ENCODE measurements at places on chromosomes 1 and 21. TPM values are rescaled to one million over a fixed set of nuclear protein-coding genes. Genes with fewer than 3 reads are reported as not detected.

DNA sequence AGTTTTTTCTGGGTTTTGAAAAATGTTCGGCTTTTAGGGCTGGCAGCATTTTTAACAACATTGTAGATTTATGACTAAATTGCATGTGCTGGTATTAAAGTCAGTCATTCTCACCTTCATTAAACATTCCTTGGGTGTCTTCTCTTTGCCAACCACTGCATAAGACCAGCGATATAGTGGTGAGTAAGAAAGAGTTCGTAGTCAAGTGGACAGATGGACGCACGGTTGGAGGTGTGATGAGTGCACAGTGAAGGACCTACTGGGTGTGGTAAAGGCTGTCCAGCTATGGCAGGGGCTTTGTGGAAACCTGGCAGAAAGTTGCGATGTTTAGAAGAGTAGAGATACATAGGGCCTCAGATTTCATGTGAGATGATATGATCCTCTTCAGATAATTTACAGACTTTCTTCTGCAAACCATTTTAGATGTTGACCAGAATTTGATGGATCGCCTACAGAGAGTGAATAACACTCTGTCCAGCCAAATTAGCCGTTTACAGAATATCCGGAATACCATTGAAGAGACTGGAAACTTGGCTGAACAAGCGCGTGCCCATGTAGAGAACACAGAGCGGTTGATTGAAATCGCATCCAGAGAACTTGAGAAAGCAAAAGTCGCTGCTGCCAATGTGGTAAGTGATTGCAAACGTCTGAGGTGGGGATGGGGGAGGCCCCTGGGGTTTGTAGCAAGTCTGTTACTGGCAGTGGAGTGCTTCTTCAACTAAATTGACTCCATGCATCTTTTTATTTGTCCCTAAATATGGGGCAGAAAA is 56.0 kb upstream of the LAMC2 start:
- H3K27me3 ChIP-seq = no peaks in the 10 kb centered on the region
- H3K27ac ChIP-seq = no peak overlapping the region
- peak; percentile 45 for DNase-seq
- peaks cover 57% of the 10 kb centered on the region for H3K36me3 ChIP-seq

DNA sequence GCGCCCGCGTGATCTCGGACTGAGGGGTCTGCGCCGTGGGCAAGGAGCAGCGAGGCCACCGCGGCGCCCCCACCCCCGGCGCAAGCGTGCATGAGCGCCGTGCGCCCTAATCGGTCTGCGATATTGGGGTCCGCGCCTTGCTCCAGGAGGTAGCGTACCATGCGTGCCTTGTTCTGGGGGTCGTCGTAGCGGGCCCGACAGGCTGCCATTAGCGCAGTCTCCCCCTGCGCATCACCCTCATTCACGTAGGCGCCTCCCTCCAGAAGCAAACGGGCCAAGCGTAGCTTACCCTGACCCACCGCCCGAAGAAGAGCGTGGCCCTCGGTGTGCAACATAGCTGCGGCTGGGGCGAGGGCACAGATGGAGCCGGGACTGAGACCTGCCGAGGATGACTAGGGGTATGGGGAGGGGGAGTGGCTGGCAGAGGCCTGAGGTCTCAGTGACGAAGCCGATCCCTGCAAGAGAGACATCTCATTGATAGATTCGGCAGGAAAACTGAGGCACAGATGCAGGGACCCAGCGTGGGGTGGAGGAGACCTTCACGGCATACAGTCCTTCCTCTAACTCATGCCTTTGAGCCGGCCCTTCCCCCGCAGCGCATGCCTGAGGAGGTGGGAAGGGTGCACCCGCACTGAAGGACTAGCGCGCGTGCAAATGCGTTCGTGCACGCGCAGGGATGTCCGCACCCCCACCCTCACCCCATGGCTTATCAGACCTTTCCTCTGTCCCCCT is 2.8 kb downstream of the ANKRD34A start:
- no peak overlapping the region for H3K27ac ChIP-seq
- peak; percentile 42 for DNase-seq
- no peaks in the 10 kb centered on the region for H3K36me3 ChIP-seq
- peaks cover 4% of the 10 kb centered on the region for H3K27me3 ChIP-seq
- H3K4me3 ChIP-seq = peak overlapping the region; percentile 60
- H3K4me1 ChIP-seq = peaks cover 58% of the 10 kb centered on the region

DNA sequence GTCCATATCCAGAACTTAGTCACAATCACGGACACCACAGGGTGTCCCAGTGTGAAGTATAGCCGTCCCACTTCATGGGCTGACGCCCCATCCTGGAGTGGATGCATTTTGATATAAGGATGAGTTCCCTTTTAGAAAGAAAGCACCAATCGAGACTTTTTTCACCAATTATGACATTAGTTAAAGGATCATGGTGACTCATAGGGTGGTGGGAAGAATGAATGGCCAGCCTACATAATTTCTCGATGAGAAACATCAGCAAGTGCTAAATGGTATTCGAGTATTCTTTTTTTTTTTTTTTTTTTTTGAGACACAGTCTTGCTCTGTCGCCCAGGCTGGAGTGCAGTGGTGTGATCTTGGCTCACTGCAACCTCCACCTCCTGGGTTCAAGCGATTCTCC is 38.5 kb upstream of the USP1 start:
- DNase-seq = no peak
- H3K4me3 ChIP-seq = no peak overlapping the region
- no peaks in the 10 kb centered on the region for H3K36me3 ChIP-seq

DNA sequence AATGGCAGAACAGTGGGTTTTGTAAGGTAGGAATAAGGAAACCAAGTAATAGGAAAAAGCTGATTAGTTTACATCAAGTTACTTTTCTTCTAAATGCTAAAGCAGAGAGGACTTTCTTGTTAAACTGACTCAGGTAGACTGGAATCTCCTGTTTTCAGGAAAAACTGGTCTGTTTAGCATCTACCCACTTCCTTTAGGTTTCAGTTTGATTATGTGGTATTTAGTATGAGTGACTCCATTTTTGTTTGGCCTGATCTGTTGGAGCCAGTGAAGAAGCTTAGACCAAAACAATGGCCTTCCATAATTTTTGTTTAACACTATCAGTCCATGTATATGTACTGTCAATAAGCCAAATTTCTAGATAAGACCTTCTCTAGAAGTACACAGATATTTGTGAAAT is 88.4 kb downstream of the EPB41 start:
- H3K4me1 ChIP-seq = no peaks in the 10 kb centered on the region
- DNase-seq = no peak
- no peak overlapping the region for H3K4me3 ChIP-seq
- no peaks in the 10 kb centered on the region for H3K36me3 ChIP-seq
- H3K27me3 ChIP-seq = no peaks in the 10 kb centered on the region

- H3K4me3 ChIP-seq = no peak overlapping the region
- H3K27ac ChIP-seq = no peak overlapping the region
- no peaks in the 10 kb centered on the region for H3K27me3 ChIP-seq
- H3K4me1 ChIP-seq = no peaks in the 10 kb centered on the region
Observed at GRCh38 chr1:64769482-64769881, 24.6 kb downstream of the RAVER2 start.

DNA sequence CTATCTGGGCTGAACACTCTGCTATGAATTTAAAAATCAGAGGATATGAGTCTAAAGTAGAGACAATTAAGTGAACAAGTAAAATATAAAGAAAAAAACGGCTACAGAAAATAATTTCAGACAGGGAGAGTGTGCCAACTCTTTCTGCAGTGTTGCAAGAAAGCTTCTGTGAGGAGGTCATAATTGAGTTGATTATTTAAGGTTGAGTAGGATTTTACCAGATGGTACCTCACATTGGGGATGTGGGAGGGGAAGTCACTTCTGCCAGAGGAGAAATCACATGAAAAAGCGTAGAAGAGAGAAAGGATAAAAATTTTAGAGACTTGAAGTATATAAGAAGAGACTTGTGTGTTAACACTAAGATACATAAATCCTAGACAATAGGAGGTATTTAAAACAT is 238.0 kb upstream of the NCAM2 start:
- no peak overlapping the region for H3K4me3 ChIP-seq
- no peak for DNase-seq
- no peaks in the 10 kb centered on the region for H3K4me1 ChIP-seq
- no peaks in the 10 kb centered on the region for H3K36me3 ChIP-seq
- no peak overlapping the region for H3K27ac ChIP-seq

GRCh38 chr21:44326716-44327602 is 12.2 kb downstream of the CFAP410 start:
- peaks cover 79% of the 10 kb centered on the region for H3K36me3 ChIP-seq
- DNase-seq = no peak
- H3K4me3 ChIP-seq = no peak overlapping the region
- no peak overlapping the region for H3K27ac ChIP-seq

DNA sequence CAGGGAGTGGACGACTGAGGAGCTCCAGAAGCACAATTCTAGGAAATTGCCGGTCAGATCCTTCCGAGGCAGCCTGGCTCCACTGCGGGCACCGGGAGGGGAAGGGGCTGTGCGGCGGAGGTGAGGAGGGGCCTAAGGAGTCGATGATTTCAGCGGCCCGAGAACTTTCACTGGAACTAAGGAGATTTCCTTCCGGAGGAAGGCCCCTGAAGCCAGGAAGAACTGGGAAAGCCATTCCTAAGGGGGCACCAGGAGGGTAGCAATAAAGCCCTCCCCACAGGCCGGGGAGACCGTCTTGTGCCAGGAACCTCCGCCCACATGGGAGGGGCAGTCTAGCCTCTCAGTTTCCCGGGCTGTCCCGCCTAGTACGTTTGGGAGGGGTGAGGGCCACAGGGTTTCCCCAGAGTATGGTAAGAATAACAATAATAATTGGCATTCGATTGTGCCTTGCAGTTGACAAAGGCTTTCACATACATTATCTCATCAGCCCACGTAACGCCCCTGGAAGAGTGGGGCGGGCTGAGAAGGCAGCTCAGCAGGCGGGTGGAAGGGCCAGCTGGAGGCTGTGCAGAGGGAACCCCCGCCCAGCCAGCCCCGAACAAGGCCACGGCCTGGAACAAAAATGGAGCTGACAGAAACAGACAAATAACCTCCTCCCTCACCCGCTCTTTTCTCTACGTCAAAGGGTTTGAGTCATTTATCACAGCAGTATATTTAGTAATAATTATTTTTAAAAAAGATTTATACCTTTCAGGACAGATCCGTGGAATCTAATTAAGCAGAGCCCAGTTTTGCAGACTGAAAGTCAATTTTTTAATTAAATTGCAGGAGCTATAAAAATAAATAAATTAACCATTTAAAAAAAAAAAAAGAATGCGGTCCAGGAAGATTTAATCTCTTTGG is 19.8 kb downstream of the NPR1 start:
- peaks cover 4% of the 10 kb centered on the region for H3K4me1 ChIP-seq
- no peaks in the 10 kb centered on the region for H3K27me3 ChIP-seq
- peak overlapping the region; percentile 79 for H3K27ac ChIP-seq
- peak; percentile 48 for DNase-seq
- no peaks in the 10 kb centered on the region for H3K36me3 ChIP-seq
- H3K4me3 ChIP-seq = no peak overlapping the region

- no peak overlapping the region for H3K4me3 ChIP-seq
- H3K27ac ChIP-seq = no peak overlapping the region
- H3K27me3 ChIP-seq = no peaks in the 10 kb centered on the region
- H3K36me3 ChIP-seq = no peaks in the 10 kb centered on the region
Observed at GRCh38 chr1:32023351-32023750, 9.7 kb downstream of the KHDRBS1 start.

GRCh38 chr1:204190212-204191211 is 5.8 kb downstream of the KISS1 start:
- peaks cover 18% of the 10 kb centered on the region for H3K27me3 ChIP-seq
- H3K27ac ChIP-seq = no peak overlapping the region
- H3K4me1 ChIP-seq = peaks cover 6% of the 10 kb centered on the region

GRCh38 chr1:212955098-212955497 is 4.8 kb downstream of the VASH2 start:
- no peaks in the 10 kb centered on the region for H3K27me3 ChIP-seq
- no peak overlapping the region for H3K27ac ChIP-seq
- H3K4me1 ChIP-seq = peaks cover 5% of the 10 kb centered on the region
- DNase-seq = no peak
- H3K4me3 ChIP-seq = no peak overlapping the region

DNA sequence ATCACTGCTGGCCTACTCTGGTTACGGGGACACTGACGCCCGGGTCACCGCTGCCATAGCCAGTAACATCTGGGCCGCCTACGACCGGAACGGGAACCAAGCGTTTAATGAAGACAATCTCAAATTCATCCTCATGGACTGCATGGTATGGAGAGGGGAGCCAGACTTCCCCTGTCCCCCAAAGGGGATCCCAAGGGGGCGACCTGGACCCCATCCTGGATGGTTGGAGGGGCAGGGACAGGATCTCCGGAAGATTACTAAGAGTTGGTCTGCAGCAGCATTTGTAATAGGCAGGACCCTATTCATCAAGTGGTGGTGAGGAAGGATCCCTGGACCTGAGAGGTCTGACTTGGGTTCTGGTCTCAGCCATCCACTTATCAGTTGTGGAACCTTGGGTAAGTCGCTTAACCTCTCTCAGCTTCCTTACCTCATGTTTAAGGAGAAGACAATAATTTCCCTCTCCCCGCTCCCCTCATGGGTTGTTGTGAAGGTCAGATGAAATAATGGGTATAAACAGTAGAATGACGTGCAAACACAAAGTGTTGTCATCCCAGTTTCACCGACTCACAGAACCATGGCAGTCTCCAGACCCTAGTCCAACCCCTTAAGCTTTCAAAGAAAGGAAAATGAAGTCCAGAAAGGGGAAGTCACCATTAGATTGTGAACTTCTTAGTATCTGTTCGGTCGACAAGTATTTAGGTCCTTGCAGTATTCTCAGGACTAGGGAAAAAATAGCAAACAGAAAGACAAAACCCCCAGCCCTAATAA is 883 bp downstream of the LAMTOR2 start:
- no peak for DNase-seq
- peak overlapping the region; percentile 85 for H3K27ac ChIP-seq
- H3K36me3 ChIP-seq = peaks cover 5% of the 10 kb centered on the region

- no peak overlapping the region for H3K27ac ChIP-seq
- no peaks in the 10 kb centered on the region for H3K36me3 ChIP-seq
- no peaks in the 10 kb centered on the region for H3K4me1 ChIP-seq
- no peaks in the 10 kb centered on the region for H3K27me3 ChIP-seq
- H3K4me3 ChIP-seq = no peak overlapping the region
Observed at GRCh38 chr1:213714645-213715044, 273.1 kb upstream of the PROX1 start.

DNA sequence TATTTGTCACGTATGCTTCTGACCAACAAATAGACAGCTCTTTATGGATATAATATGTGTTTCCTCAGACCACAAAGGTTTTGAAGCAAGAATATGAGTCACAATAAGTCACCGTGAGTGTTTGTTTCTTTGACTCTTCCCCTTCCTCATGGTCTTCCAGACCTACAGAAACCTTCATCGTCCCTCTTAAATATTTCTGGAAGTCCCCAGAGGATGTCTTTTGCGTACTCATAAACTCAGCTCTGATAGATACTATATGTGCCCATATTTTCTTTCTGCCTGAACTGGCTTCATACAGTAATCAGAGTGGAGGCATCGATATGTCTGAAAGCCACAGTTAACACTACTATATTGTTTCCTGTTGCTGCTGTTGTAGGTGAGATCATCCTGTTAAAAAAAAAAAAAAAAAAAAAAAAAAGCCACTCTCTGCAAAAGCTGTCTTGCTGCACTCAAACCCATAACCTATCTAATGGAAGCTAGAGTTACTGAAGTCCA is 38.4 kb downstream of the ADAMTS1 start:
- H3K27me3 ChIP-seq = no peaks in the 10 kb centered on the region
- H3K4me1 ChIP-seq = no peaks in the 10 kb centered on the region
- H3K4me3 ChIP-seq = no peak overlapping the region

GRCh38 chr1:6745073-6745472 is 40.2 kb upstream of the CAMTA1 start:
- no peak overlapping the region for H3K4me3 ChIP-seq
- H3K36me3 ChIP-seq = no peaks in the 10 kb centered on the region
- no peaks in the 10 kb centered on the region for H3K27me3 ChIP-seq
- peaks cover 8% of the 10 kb centered on the region for H3K4me1 ChIP-seq

The LRRC71 gene
- total RNA-seq = 17.2 TPM

The EYA3 gene
- 19.7 TPM for total RNA-seq

The HES2 gene
- 5.0 TPM for total RNA-seq

The CRNN gene
- not detected for total RNA-seq

The SEMA6C gene
- 6.4 TPM for total RNA-seq

The S100B gene
- total RNA-seq = 5.6 TPM
